ENCODE measurements at places on chromosomes 2 and 18.

DNA sequence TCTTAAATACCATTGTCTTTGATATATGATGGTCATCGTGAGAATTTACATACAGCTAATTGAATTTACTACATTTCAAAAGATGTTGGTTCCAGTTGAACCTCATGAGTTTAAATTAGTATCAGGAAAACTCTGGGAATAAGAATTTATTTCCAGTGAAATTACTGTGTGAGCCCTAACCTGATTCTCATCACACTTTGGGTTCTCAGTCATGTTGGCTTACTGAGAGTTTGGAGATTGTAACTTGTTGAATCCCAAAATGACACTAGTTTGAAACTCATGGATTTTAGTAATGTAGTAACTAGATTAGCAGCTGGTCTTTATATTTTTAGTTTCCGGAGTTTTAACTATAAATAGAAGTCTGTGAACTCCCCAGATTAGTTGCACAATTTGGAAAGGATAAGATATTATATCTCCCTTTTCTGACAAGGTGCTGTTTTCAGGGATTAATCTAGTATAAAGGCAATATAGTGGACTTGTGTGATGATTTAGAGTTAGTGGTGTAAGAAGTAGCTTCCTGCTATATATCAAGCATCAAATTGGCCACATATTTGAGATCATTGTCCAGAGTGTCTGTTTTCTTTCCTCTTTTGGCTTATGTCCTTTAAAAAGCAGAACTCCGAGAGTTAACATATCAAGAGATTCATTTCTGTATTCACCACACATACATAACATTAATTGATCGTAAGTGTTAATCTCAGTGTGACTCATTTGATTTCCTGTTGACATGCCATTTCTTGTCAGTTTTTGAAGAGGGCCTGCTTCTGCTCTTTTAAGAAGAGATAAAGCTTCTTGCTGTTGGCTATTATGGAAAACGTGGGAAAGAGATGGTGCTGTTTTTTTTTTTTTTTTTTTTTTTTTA lies 15.7 kb downstream of the NDUFV2 start:
- DNase-seq: no peak

DNA sequence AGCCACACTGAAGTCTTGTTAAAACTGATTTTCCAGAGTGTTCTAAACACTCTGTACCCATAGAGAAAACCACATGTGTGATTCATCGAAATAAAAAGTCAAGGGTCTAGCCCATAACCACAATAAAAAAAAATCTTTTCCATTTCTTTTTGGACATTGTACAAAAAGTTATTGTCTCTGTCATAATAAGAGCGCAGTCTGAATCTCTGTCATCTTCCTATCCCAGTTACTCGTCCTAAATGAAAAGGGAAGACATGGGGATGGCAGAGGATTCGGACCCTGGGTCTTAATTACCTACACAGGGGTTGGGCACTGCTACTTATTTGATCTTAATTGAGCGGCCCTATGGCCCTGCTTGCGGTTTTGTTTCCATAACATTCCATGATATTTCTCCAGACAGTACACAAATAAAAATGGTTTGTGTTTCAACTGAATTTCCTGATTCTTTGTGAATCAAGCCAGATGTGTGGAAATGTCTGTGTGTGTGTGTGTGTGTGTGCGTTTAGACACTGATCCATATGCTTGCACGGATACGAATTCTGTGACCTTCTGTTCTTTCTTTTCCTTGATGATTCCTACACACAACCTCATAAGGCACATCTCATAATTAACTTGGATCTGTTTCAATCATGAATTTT lies 133.4 kb upstream of the SPATS2L start:
- no peak for DNase-seq

- DNase-seq: no peak
Observed at GRCh38 chr2:96108541-96109360, 7.6 kb downstream of the ADRA2B start.

DNA sequence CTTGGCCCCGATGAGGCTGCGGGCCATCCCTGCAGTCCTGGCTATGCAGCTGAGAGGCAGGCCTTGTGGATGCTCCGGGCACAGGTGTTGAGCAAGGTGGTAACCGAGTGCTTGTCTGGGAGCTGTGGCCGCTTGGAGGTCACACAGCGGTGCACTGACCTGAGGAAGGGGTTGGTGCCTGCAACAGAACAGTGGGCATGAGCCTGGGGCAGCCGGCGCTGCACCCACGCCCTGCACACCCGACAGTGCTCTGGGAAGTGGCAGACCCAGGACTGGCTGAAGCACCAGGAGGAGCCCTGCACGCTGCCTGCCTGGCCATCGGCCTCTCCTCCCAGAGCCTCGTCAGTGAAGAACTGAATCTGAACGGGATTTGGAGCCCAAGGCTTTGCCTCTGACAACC lies 8.2 kb upstream of the POTEE start:
- no peak for DNase-seq

DNA sequence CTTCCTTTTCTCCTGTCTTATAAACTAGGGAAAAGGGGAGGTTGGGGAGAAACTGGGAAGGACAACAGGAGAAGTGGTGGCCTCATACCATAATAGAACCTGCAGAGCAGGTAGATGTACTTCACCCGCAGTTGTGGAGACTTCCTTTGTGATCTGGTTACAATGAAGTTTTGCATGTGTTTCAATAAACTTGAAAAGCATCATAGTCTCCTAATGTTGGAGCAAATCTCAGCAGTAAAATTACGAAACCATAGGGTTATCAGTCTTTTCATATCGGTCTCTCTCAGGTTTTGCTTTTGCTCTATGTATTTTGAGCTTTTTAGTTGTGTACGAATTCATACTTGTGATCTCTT lies 30.5 kb downstream of the ANO7 start:
- DNase-seq: no peak

DNA sequence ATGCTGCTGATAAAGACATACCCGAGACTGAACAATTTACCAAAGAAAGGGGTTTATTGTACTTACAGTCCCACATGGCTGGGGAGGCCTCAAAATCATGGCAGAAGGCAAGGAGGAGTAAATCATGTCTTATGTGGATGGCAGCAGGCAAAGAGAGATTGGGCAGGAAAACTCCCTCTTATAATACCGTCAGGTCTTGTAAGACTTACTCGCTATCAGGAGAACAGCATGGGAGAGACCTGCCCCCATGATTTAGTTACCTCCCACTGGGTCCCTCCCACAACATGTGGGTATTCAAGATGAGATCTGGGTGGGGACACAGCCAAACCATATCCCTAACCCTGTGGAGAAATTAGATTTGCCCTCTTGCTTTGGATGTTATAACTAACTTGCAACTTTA lies 1068.0 kb upstream of the ZEB2 start:
- DNase-seq: no peak

DNA sequence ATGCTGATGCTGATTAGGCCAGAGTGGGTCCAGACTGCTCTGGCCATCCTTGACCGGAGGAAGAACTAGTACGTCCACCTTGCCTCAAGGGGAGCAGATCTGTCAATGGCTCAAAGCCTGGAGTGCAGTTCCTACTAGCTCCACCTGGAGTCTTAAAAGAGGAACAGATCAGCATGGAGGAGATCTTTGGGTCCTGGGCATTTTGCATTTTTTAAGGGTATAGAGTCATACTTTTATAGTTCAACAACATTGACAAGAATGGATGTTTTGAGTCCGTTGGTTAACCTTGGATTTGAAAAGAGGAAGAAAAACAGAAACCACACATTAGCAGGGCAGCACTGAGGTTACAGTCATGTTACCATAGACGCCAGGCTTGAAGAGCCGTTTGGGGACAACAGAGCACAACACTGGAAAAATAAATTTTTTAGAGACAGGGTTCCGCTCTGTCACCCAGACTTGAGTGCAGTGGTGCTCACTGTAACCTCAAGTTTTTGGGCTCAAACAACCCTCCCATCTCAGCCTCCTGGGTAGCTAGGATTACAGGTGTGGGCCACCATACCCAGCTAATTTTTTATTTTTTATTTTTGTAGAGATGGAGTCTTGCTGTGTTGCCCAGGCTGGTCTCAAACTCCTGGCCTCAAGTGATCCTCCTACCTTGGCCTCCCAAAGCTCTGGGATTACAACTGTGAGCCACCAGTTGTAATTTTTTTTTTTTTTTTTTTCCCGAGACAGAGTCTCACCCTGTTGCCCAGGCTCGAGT lies 78.5 kb downstream of the PRKCE start:
- no peak for DNase-seq

DNA sequence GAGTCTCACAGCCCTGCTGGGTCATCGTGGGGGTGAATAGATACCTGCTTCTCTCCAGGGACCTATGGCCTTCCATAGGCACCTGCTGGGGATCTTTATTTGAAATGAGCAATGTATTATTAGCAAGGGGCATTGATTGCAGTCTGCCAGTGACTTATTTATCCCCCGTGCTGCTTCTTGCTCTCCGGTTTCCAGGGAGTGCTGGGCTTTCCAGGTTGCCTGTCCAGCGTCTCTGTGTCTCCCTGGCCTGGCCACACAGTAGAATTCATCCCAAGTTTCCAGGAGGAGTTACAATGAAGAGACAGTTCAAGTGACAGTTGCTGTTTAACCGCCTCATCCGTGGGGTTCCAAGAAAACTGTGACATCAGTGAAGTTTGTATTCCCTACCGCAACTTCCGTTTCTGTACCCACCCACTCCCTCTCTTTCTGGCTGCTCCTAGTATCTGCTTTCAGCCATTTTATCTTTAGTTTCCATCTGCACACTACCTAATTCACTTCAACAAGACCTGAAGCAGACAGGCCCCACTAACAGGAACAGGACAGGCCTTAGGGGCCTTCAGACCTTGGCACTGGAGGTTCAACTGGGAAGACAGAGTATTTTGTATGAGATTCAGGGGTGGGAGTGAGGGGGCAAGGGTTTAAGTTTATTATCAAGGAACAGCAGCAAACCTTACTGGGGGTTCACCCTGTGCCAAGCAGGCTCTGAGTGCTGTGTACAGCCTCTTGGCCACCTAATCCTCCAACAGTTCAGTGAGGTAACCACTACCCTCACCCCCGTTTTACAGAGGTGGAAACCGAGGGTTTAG lies 134.8 kb downstream of the PRKCE start:
- no peak for DNase-seq

DNA sequence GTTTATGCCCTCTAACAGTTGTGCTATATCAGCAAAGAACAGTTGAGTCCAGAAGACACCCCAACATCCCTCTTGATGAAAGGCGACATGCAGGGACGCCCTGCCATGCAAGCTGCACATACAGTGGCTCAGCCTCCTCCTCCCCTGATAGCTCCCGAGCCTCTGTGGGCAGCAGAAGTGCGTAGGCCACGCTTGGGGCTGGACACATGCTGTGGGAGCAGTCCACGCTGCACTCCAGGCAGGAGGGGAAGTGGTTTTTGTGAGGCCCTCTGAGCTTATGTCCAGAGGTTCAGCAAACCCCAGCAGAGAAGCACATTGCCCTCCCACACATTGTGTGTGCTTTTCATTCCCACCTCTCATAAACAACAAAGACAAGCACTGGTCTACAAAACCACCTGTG lies 162.1 kb downstream of the SEPTIN10 start:
- DNase-seq: no peak

- DNase-seq: no peak
Observed at GRCh38 chr2:69668598-69668997, 25.1 kb upstream of the AAK1 start.

- DNase-seq: no peak
Observed at GRCh38 chr2:232843834-232844233, 26.2 kb upstream of the SNORC start.

- DNase-seq: no peak
Observed at GRCh38 chr2:241494311-241494908, 14.0 kb downstream of the STK25 start.

DNA sequence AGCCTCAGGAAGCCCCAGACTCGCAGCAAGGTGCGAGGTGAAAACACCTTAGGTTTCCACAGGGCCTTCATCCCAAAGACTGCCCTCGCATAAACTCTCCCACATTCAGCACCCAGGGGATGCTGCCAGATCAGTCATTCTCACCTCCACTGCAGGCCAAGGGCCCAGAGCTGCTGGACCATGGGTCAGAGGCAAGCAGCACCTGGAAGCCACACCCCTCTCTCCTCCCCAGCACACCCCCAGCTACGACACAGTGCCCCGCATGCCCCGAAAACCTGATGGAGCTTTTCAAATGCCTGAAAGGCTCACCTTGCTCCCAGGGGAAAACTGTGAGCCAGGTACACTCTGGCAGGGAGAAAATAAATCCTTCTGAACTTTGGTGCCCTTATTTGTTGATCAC lies 31.9 kb upstream of the LDLRAD4 start:
- DNase-seq: no peak
